Right cardiac atrium (tissue), 5 donors: ENCODE measurements at places on chromosomes 3 and 15. TPM values are rescaled to one million over a fixed set of nuclear protein-coding genes. Genes with fewer than 3 reads are reported as not detected.

The KIF7 gene
- 3.7 TPM for total RNA-seq

The NPAP1 gene
- 0.03 TPM for total RNA-seq

The AGBL1 gene
- total RNA-seq = not detected

The SLC22A14 gene
- total RNA-seq = 0.14 TPM

The KIAA1143 gene
- 31.6 TPM for total RNA-seq

The OSBPL10 gene
- total RNA-seq = 4.9 TPM

The ZIC1 gene
- total RNA-seq = not detected

The ECE2 gene
- total RNA-seq = 6.6 TPM

The CCDC39 gene
- not detected for total RNA-seq

The GALNT15 gene
- total RNA-seq = 18.3 TPM

The CTXN2 gene
- not detected for total RNA-seq

The ACAN gene
- 0.18 TPM for total RNA-seq

The PPP2R3A gene
- total RNA-seq = 73.3 TPM

The RYR3 gene
- total RNA-seq = 0.09 TPM

The SLC9A9 gene
- total RNA-seq = 9.2 TPM

The SH2D7 gene
- total RNA-seq = not detected

The PIK3CB gene
- 33.2 TPM for total RNA-seq

The COLQ gene
- 18.9 TPM for total RNA-seq

The C3orf49 gene
- total RNA-seq = not detected

The SQOR gene
- 19.3 TPM for total RNA-seq

The EPHB1 gene
- total RNA-seq = 1.5 TPM

The CCR1 gene
- 6.5 TPM for total RNA-seq

The ARHGEF26 gene
- 5.0 TPM for total RNA-seq

The SNUPN gene
- 17.0 TPM for total RNA-seq

The ALG1L2 gene
- 0.89 TPM for total RNA-seq

The GOLGA6A gene
- not detected for total RNA-seq

The RETNLB gene
- total RNA-seq = not detected
